ENCODE measurements at places on chromosomes 1 and 21.

DNA sequence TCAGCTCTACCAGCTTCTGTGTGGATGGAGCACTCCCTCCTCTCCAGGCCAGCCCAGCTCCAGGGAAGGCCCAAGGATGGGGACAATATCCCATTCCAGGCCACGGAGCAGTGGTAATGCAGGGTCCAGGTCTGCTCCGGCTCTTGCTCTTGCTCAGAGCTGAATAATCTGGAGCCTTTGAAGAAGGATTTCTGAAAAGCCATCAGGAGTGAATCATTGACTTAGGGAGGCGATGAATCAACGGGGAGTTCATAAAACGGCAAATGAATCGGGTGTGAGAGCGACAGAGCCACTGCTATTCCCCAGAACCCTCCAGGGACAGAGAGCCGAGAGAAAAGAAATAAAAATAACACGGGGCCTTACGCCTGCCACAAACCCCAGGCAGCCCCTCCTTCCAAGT is 7.7 kb downstream of the POU3F1 start:
- DNase-seq = no peak

- no peak for DNase-seq
Observed at GRCh38 chr1:25223471-25223870, 8.8 kb downstream of the SYF2 start.

- no peak for DNase-seq
Observed at GRCh38 chr21:37787456-37787855, 128.8 kb downstream of the KCNJ6 start.

GRCh38 chr1:117128323-117129079 is 7.0 kb upstream of the TRIM45 start:
- no peak for DNase-seq

DNA sequence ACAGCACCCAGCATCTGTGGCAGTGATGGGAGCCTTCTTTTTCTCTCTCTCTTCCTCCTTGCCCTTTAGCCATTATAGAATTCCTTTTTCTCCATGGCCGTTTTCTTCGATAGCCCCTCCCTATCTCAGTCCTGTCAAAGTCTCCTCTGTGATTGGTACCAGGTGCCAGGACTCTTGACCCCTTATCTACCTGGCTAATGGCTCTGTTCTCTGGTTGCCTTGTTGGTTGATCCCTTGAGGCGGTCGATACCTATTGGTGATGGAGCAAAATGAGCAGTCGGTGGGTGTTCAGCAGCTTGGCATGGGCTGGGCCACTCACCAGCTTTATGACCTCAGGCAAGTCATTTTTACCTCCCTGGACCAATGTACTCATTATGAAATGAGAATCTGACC is 2.0 kb downstream of the ATF3 start:
- no peak for DNase-seq

DNA sequence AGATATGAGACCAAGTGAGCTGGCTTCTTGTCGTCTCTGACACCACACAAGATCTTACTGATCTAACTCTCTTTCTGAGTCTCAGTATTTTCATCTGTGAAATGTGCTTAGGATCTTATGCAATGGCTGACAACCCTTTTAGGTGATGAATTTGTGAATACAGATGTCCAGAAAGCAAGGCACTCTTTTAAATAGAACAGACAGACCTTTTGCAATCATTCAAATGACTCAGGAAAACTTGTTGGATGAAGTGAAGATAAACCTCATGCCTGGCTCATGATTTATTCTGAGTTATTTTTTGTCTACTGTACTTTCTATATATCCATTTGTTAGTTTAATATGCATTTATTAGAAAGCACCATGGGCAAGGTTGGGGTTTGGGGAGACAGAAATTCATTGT is 411.3 kb downstream of the PTPRU start:
- no peak for DNase-seq

- no peak for DNase-seq
Observed at GRCh38 chr21:16069178-16070112, 339.7 kb downstream of the USP25 start.

DNA sequence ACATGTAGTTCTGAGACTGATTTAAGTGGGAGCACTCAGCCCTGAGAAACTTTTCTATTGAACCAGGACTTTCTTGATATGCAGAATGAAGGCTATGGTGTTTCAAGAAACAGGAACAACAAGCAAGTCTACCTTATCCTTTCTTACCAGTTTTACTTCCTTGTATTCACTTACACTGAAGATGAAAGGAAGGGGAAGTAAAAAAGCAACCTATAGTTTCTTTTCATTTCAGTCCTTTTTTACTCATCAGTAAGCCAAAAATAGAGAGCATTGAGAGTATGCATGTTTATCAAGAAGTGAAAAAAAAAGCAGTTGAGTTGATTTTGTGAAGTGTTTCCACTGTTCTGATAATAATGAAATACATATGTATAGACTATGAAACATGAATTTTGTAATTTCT is 1010.3 kb downstream of the AMY1C start:
- no peak for DNase-seq

DNA sequence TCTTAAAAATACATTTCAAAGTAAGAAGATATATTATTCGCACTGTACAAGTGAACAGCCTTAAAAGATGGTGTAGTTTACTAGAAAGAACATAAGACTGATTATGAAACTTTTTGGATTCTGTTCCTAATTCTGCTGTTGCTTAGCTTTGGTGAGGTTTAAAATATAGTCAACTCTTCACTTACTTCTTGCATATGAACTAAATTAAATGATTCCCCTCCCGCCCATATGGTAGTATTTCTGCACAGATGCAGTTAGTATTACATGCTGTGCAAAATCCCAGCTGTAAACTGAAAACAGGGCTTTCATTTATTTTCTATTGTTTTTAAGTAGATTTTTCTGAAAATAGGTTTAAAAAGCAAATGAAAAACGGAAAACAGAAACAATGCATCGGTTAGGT is 345.4 kb upstream of the NCAM2 start:
- DNase-seq = no peak

- no peak for DNase-seq
Observed at GRCh38 chr1:179124873-179125272, 43.0 kb downstream of the TOR3A start.

- no peak for DNase-seq
Observed at GRCh38 chr1:45348966-45349677, 8.9 kb upstream of the MUTYH start.

- no peak for DNase-seq
Observed at GRCh38 chr1:18707696-18708257, 77.1 kb downstream of the PAX7 start.

GRCh38 chr1:193558491-193559028 is 372.1 kb upstream of the B3GALT2 start:
- no peak for DNase-seq

DNA sequence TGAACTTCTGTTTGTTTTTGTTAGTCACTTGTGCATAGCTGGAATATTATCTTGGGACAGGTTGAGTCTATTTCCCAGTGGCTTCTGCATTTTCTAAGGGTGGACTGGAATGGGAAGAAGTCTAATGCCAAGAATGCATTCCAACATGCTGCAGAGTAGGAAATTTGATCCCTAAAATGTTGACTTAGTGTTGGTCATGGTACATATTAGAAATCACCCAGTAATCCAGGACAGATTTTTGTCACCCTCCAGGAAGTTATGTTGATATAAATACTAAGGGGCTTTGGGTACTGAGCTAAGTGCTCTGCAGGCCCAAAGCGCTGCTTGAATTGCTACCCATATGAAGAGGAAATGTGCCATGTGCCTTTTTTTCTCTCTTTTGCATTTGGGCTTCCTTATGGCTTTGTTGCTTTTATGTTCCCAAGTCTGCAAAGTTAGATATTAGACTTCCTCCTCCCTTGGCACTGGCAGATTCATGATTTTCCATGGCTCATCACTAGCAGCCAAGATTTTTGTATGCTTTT is 10.0 kb downstream of the ARID1A start:
- DNase-seq = no peak

DNA sequence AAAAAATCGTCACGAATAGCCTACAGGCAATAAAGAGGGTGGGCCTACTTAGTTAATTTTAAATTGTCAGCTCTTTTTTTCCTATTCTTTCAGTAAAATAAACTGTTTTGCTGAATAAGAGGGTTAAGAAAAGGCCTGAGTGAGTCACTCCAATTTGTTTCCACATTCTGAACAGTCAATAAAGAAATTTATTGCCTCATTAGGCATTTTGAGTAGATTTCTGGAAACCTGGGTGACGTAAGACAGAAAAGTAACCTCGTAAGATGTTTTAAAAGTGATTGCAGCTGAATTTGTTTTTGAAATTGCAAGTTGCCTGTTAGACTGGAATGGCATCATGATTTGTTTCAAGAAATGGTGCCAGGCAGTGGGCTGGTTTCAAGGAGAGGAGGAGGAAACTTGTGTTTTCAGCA is 439.3 kb downstream of the USP25 start:
- DNase-seq = no peak

DNA sequence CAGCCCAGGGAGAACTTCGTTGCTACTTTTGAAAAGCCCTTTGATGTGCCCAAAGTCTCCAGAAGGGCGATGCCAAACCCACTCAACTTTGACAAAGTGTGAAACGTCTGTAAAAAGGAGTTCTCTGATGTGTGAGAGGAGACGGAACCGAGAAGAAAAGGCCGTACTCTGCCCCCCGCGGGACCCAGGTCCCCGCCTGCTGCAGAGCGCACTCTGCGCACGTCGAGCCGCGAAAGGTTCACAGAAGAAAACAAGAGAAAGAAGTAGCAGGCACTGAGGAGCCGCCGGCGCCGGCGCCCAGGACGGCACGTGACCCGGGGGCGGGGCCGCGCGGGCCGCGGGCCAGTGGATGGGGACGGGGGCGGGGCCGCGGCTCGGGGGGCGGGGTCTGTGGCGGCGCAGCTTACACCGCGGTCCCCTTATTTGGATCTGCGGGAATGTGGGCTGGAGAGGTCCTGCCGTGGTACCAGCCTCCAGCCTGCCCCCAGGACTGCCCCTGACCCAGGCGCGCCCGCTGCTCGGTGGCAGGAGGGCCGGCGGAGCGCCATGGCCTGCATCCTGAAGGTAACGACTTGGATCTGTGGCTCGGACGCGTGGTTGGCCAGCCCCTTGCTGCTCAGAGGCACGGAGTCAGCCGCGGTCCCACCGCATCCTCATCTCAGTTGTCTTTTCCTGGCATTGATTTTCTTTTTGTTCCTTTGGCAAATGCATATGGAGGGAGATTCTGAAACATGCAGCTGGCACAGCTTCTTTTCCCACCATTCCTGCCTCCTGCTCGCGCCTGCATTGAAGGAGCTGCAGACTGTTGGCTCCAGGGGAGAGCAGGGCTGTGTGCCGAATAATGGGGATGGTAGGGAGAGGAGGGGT is at the start of gene ST6GALNAC3:
Gene ST6GALNAC3 (plus strand): TSS at position 426 of the 867 bp plus-strand sequence.
- peak; percentile 70 for DNase-seq

DNA sequence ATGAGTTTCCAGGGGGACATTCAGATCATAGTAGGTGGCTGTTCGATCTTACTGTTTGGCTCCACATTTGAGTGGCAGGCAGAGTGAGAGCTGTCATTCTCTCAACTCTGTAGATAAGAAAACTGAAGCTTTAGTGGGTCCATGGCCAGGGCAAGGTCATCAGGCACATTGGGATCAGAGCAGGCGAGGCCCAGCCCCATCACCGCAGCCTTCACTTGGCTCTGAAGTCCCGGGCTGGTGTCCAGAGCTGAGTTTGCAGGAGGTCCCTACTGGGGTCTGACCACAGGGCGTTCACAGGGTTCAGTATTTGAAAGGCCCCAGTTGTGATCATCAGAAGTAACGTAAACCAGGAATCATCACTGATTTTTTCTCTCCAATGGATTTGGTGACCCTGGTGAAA is 76.7 kb downstream of the OBSCN start:
- DNase-seq = no peak

DNA sequence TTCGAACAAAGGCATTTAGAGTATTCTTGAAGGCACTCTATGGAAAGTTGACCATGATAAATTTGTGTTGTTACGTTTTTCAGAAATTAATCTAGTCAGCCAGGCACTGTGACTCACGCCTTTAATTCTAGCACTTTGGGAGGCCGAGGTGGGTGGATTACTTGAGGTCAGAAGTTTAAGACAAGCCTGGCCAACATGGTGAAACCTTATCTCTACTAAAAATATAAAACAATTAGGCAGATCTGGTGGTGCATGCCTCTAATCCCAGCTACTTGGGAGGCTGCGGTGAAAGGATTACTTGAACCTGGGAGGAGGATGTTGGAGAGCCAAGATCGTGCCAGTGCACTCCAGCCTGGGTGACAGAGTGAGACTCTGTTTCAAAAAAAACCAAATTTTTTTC is 130.6 kb upstream of the BRINP3 start:
- no peak for DNase-seq

DNA sequence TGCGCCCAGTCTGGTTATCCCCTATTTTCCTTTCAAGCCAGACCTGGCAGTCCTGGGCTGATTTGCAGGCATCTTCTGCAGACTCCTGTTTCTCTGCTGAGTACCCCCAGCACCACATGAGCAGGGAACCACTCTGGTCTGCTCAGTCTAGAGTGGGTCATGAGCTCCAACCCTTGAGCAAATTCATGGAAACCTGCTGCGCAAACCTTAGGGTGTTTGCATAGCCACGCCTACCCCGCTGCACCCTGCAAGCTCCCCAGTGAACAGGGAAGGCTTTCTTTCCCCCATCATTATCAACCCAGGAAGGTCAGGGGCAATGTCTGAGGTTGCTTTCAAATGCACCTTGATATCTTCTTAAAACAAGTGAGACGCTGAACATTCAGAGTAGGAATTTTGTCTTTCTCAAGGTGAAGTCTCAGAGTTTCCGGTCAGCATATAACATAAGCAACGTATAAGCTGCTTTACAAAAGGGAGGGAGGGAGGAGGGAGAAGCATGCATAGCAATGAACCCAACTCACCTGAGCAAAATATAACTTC is 11.1 kb upstream of the KCNE1 start:
- DNase-seq = no peak

- no peak for DNase-seq
Observed at GRCh38 chr1:45925728-45926287, 122.4 kb downstream of the MAST2 start.

- no peak for DNase-seq
Observed at GRCh38 chr1:5551274-5551975, 440.8 kb downstream of the NPHP4 start.

- no peak for DNase-seq
Observed at GRCh38 chr1:77888081-77888780, at the start of gene NEXN. Gene NEXN (plus strand): TSS chr1:77888624. CDS start chr1:77916107, 27,483 bp downstream.

GRCh38 chr1:185375583-185375982 is 58.5 kb upstream of the IVNS1ABP start:
- no peak for DNase-seq

- DNase-seq = no peak
Observed at GRCh38 chr1:247324204-247324787, 7.4 kb downstream of the ZNF496 start.

DNA sequence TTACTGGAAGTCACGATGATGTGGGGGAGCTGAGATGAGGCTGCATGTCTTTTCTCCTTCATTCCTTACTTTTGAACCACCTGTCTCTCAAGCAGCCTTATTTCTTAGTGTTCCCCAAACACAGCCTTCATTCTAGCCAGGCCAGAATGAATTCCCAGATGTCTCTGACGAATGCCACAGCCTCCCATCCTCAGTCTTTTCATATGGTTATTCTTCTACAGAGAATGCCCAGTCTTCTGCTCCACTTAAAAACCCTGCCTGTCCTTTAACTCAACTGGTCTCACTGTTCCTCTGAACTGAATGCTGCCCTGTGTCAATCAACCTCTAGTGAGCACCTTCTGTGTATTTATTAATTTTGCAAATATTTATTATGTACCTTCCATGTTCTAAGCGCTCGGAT is 156.2 kb downstream of the PLA2G4A start:
- no peak for DNase-seq

- DNase-seq = no peak
Observed at GRCh38 chr1:205543351-205544301, 39.2 kb downstream of the CDK18 start.

GRCh38 chr1:10283318-10283984 is 73.1 kb downstream of the KIF1B start:
- DNase-seq = no peak

Data from activated T-cell treated with anti-CD3 and anti-CD28 coated beads, Interleukin-2, amount 50 U/mL, for 4 hours (primary cell).